Stimulated activated CD8-positive, alpha-beta memory T cell treated with anti-CD3 and anti-CD28 coated beads, Interleukin-15, amount 100 ng/mL, for 4 hours (primary cell): ENCODE measurements at places on chromosomes 1 and 21.

DNA sequence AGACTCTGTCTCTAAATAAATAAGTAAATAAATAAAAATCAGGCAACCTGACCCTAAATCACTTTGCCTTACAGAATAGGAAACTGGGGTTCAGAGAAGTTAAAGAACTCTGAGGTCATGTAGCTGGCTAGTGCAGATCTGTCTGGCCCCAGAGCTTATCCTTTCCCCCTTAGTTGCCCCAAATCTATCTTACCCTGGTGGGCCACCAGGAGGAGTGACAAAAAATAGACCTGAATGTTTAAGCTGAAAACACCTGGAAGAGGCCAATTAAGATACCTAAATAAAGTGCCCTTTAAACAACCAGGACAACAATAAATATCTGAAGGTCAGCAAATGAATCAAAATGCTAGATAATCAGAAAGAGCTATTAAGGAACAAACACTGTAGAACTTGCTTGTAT is 59.7 kb downstream of the TEX35 start:
- no peak for DNase-seq

GRCh38 chr1:194223596-194223995 is 1037.2 kb upstream of the B3GALT2 start:
- DNase-seq, result no peak

- DNase-seq, result no peak
Observed at GRCh38 chr1:38334930-38335592, 288.5 kb upstream of the POU3F1 start.

- DNase-seq, result no peak
Observed at GRCh38 chr1:202677433-202677832, 32.8 kb downstream of the SYT2 start.

- DNase-seq, result peak; percentile 42
Observed at GRCh38 chr1:24413350-24414163, at the start of gene STPG1. STPG1 (minus strand) TSS chr1:24413782; CDS start chr1:24401388, 12,394 bp downstream.

GRCh38 chr1:166379447-166379846 is 212.6 kb upstream of the FAM78B start:
- no peak for DNase-seq

GRCh38 chr1:236024641-236025040 is 40.2 kb downstream of the NID1 start:
- DNase-seq, result no peak

DNA sequence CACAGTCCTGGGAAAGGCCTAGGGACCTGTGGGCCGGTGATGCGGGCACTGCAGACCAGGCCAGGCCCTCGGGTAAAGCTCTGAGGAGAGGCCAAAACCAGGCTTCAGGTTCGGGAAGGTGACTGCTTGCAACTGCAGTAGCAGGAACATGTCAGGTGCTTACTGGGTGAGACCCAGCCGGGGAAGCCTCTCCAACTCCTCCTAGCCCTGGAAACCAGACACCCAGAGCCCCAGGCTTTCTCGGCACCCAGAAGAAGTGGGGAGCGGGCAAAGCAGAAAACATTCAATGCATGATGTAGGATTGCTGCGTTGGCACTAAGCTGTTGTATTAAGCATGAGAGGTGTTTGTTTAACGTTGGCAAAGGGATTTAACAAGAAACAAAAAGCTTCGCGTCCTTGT is 20.2 kb upstream of the GNPAT start:
- no peak for DNase-seq

DNA sequence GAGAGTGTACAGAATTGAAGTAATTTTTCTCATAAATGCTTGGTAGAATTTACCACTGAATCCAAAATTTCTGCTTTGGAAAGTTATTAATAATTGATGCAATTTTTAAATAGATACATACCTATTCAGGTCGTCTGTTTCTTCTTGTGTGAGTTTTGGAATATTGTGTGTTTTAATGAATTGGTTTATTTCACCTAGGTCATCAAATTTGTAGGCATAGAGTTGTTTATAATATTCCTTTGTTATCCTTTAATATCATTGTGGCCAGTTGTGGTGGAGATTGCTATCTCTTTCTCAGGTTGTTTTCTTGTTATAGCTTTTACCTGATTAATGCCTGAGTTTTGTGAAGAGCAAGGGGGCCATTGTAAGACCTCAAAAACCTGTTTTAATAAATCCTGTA is 93.5 kb downstream of the SYT14 start:
- DNase-seq, result no peak

- DNase-seq, result no peak
Observed at GRCh38 chr1:234488054-234489006, 9.4 kb upstream of the TARBP1 start.

DNA sequence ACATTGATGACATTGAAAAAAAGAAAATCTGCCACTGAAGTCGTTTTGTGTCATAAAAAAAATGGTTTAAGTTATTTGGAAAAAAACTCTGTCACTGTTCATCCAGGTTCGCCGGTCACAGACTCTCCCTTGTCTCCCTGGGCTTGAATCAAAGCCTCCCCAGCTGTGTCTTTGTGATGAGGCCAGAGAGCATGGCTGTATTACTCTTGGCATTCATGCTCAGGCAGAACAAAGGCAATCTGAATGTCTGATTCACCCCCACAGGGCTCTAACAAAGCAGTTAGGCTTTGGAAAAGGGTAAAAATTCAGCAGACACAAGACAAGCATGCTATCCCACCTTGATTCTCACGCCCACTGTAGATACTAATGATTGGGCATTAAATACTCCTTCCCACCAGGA is 304.3 kb upstream of the PLD5 start:
- no peak for DNase-seq

GRCh38 chr1:150578272-150579109 is 919 bp downstream of the MCL1 start:
- DNase-seq, result no peak

DNA sequence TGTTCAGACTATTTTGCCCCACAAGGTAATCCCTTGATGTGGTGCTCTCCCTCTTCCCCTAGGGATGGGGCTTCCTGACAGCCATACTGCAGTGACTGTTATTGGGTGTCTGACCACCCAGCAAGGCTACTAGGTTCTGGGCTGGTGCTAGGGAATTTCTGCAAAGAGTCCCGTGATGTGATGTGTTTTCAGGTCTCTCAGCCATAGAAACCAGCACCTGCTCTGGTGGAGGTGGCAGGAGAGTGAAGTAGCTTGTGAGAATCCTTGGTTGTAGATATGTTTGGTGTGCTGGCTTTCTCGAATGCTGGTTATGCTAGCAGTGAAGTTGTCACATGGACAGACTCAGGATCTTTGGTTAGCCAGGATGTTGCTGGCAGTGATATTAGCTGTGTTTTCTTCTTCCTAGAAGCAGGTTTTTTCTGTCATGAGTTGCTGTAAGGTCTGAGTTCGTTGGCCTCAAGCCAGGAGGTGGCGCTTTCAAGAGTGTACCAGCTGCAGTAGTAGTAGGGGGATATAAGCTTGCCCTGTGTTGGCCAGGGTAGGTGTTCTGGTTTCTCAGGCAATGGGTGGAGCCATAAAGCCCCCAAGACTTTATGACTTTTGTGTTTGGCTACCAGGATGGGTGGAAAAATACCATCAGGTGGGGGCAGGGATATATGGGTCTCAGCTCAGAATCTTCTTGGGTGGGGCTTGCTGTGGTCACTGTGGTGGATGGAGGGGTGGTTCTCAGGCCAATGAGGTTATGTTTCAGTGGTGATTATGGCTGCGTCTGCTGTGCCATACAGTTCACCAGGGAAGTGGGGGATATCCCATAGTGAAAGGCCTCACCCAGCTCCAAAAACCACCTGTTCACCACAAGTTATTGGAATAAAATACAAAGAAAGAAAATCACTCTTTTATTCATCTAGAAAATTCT is 1112.3 kb downstream of the KCNT2 start:
- DNase-seq, result no peak
